ENCODE measurements at places on chromosomes 11 and 22. TPM values are rescaled to one million over a fixed set of nuclear protein-coding genes. Genes with fewer than 3 reads are reported as not detected.

Gene OR56A1
- not detected for polyA plus RNA-seq

Gene GAS2L1
- polyA plus RNA-seq = 5.9 TPM

Gene BARX2
- 1.0 TPM for polyA plus RNA-seq

Gene OR10A2
- 0.08 TPM for polyA plus RNA-seq

Gene LARGE1
- 28.2 TPM for polyA plus RNA-seq

Gene ASCL2
- 1.7 TPM for polyA plus RNA-seq

Gene C22orf15
- 2.7 TPM for polyA plus RNA-seq

- DNase-seq = no peak
Measured at GRCh38 chr22:36201630-36202319, at the start of gene APOL4. Gene APOL4 (minus strand): TSS chr22:36201809. CDS start chr22:36201734, 75 bp downstream.

DNA sequence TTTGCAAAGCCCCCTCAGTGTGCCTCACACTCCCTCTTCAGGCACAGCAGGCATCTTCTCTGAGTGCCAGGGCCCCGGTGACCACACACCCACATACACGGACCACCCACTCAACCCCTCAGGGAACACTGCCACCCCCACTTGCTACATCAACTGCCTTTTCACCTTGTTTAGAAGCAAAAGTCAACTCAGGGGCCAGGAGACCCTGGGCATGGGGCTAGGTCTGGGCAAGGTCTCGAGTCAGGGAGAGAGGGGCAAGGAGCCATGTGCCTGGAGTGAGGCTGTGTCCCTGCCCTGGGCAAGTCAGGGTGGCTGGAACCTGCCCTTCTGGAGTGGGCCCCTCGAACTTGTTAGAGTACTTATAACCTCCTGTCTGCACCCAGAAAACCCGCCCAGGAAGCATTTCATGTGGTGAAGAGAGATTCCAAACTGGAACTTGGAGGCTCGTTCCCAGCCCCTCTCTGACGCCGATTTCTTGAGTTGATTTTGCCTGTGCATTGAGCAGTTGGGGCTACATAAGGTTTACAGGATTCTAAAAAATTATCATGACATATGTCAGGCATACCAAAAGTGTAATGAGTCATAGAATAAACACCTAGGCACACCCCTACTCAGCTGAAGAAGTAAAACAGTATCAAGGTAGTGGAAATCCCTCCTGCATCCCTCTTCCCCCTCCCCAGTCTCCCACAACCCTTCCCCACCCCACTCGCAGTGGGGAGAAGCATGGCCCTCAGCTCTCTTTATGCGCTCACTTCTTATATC lies 74.3 kb downstream of the MYEOV start:
- DNase-seq = no peak

- DNase-seq = no peak
Measured at GRCh38 chr11:78405805-78406204, 11.8 kb downstream of the GAB2 start.

- no peak for DNase-seq
Measured at GRCh38 chr11:112004389-112004788, 20.8 kb upstream of the DLAT start.

DNA sequence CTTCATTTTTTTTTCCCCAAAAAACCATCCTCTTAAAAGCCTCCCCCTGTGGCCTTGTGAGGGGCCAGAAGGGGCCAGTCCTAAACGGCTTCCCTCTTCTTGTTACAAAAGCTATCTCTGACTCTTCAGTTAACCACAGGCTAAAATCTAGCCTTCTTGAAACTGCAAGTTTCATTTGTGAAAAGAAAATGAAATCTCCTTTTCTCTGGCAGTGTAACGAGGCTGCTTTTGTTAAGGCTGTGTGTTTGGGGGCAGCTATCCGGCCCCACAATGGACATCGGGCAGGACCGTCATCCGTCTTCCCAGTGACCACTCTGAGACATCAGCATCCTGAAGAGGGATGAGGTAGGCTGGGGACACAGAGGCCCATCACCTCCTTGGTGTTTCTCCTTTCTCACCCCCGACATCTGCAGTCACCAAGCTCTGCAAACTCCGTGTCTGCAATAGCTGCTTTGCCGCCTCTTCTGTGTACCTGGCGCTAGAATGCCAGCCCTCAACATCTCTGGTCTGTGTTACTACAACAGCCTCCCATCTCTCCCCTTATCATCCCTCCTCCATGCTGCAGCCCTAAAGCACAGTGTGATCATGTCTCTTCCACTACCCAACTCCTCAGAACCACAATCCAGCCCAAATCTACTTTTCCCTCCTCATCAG lies 94.0 kb downstream of the RCN1 start:
- DNase-seq = no peak

DNA sequence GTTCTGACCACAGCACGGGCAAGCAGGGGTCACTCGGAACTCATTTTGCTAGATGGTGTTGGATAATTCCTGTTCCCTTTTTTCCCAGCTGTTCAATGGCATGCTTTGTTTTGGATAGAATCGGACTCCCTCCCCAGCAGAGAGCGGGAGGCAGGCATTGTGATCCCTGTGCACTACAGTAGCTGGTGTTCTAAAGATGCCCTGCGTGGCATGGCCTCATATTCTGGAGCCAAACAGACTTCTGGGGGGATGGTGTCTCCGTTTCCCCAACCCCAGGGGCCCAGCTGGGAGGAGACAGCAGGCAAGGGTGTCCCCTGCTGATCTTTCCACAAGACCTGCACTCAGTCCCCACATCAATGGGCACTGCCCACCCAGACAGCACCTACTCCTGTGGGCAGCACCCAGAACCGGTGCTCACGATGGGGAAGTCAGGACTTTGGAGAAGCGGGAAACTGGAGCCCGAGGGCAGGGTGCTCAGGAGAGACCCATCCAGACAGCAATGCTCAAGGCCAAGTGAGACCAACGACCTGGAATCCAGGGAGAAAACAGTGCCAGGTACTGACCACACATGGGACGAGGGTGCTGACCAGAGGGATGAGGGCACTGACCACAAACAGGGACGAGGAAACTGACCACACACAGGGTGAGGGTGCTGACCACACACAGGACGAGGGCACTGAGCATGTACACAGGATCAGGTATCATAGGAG lies 934.9 kb downstream of the BRD1 start:
- no peak for DNase-seq

DNA sequence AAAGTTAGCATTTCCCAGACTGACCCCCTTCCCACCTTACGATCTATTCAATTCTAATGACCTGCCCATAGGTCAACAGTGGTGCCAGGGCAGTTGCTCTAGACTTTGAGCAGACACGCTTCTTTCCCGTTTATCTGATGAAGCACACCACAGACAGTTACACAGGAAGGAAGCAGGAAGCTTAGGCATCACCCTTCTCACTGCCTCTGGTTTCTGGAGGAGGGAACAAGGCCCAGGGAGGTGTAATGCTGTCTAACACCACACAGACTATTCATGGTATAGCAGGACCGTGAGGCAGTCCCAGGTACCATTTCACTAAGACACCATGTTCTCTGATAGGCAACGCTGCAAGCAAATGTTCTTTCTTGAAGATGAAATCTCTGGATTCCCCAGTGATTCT lies 279.4 kb downstream of the NTM start:
- no peak for DNase-seq

DNA sequence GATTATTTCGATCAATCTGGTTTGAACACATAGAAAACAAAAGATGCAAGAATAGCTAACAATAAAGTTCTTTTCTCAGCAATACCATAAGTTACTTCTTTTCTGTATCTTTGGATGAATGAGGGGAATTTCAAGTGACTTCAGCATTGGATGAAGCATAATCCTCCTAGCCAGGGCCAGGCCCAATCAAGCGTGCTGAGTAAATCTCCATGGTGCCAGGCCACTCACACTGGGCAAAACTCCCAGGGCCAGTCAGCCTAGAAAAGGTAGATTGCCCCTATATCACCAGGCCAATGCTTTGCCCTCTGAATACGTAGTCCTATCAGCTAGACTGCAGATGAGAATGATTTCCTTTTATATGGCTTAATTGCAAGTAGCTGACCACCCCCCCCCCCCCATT lies 6.0 kb downstream of the CNTF start:
- DNase-seq = no peak

- no peak for DNase-seq
Measured at GRCh38 chr11:17774232-17775034, 39.9 kb downstream of the KCNC1 start.

GRCh38 chr22:29503811-29504372 lies 23.9 kb downstream of the NEFH start:
- no peak for DNase-seq
